ENCODE measurements at places on chromosomes 3 and 15. TPM values are rescaled to one million over a fixed set of nuclear protein-coding genes. Genes with fewer than 3 reads are reported as not detected.
A peak's percentile ranks its signal among the peaks of the same experiment; 100 is the strongest.

GRCh38 chr3:58963928-58964503, 85.8 kb downstream of the CFAP20DC start:
- no peak for DNase-seq

GRCh38 chr3:60998858-60999257, 252.4 kb downstream of the FHIT start:
- no peak for DNase-seq

The NPTN gene
- total RNA-seq: 188 TPM

DNA sequence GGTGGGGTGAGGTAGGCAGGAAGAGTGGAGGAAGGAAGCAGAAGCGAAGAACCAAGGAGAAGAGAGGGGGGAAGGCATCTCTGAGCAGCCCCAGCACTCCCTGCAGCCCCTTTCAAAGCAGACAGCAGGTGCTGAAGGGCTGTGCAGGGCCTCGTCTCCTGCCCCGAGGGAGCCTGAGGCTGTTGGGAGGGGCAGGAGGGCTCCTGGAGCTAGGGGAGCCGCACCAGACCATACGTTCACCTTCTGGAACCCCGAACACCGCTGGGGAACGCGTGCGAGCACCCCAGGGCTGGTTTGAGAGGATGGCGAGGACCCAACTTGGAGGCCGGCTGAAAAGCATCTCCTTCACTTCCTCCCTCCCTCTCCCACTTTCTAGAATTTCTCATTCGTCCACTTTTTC, 259.8 kb downstream of the FAM43A start:
- no peak for DNase-seq

DNA sequence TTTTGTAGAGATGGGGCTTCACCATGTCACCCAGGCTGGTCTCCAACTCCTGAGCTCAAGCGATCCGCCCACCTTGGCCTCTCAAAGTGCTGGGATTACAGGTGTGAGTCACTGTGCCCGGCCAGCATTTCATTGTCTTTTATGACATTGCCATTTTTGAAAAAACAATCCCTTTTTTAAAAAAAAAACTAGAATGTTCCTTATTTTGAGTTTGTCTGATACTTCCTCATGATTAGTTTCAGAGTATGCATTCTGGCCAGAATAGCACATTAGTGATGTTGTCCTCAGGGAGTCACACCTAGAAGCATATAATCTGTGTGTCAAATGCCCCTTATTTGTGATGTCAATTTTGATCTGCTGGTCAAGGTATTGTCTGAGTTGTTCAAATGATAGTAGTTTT, 21.2 kb upstream of the NMD3 start:
- no peak for DNase-seq

GRCh38 chr15:35130245-35130644, 45.1 kb upstream of the NANOGP8 start:
- no peak for DNase-seq

- no peak for DNase-seq
These were observed 85.3 kb downstream of the TRAK1 start for GRCh38 chr3:42176242-42177034.

The LRRC15 gene
- 0.16 TPM for total RNA-seq

The KNG1 gene
- 0.43 TPM for total RNA-seq

GRCh38 chr3:143383421-143383820, 263.9 kb downstream of the CHST2 start:
- DNase-seq: no peak

The KIF7 gene
- 1.9 TPM for total RNA-seq

DNA sequence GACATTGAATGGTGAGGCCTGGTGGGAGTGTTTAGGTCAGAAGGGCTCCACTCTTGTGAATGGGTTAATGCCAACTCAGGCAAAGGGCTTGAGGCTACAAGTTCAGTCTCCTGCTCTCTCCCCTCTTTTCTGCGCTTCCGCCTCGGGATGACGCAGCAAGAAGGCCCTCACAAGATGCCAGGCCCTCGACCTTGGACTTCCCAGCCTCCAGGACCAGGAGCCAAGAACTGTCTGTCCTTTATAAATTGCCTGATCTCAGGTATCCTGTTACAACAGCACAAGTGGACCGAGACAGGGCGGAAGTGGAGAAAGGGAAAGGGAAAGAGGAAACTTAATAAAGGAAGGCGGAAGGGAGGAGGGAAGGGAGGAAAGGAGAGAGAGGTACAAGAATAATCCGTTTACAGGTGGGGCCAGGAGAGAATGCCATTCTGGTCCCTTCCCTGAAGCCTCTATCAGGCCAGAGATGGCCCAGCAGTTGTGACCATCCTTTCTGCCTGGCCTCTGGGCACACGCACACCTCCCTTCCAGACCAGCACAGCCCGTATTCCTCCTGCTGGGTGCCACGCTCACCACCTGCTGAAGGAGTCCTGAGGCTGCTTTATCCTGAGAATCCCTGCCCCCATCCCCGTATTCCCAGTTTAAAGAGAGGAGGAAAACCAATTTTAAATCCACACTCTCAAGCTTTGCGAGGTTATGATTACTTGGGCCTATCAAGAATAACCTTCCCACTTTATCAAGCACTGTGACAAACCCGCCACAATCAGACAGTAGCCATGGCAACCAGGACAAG, 64.2 kb downstream of the OXNAD1 start:
- DNase-seq: no peak

GRCh38 chr3:30611613-30612436, 5.4 kb downstream of the TGFBR2 start:
- no peak for DNase-seq

The ZNF710 gene
- total RNA-seq: 4.9 TPM

DNA sequence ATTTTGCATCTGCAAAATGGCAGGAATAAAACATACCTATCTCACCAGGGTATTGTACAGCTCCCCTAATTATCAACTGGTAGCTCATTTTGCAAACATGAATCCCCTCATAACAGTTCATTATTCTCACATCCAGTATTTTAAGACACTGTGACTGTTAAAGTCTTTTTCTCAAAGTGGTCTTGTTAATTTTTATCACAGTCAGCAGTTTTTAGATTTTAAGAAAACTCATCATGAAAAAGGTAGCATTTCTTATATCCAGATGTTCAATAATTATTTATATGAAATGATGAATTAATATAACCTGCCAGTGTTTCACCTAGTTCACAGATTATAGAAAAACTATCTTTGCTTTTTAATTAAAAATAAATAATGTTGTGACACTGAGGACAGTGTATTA, 354.9 kb upstream of the ARL6 start:
- DNase-seq: no peak

The PRR23C gene
- not detected for total RNA-seq

DNA sequence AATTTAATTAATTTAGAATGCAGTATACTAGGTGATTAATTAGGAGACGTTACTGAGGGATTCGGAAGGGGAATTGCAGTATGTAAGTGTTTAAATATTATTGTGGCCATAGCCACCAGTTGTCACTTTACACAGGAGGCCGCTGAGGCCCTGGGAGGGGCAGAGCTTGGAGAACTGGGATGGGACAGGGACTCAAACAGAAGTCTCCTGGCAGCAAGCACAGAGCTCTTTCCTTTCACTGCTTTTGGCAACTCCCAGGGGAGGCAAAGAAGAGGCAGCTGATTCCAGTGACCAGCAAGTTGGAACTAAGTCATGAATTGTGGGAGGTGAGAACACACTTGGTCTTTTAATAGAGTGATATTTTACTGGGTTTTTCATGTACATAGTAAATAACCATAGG, 248.6 kb downstream of the RPLP1 start:
- DNase-seq: no peak

DNA sequence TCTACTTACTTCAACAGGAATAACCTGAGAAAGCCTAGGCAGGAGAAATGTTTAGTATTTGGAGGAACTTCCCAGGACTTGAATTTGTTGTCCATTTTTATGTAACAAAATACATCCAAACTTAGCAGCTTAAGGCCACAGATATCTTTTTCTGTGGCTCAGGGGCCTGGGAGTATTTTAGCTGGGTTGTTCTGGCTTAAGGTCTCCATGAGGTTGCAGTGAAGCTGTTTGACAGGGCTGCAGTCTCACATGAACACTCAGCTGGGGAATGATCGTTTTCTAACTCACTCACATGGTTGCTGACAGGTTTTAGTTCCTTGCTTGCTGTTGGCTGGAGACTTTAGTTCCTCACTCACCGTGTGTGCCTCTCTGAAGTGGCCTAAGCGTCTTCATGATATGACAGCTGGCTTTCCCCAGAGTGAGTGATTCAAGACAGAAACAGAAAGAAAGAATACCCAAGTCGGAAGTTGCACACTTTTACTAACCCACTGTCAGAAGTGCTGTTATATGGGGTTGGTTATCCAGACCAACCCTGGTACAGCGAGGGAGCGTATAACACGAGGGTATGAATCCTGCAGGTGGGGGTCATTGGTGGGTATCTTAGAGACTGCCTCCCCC, 229.7 kb upstream of the TBL1XR1 start:
- DNase-seq: no peak

The SLC12A8 gene
- total RNA-seq: 0.30 TPM

- DNase-seq: no peak
These were observed 246.3 kb upstream of the UMPS start for GRCh38 chr3:124483915-124484470.

The HRG gene
- total RNA-seq: not detected

DNA sequence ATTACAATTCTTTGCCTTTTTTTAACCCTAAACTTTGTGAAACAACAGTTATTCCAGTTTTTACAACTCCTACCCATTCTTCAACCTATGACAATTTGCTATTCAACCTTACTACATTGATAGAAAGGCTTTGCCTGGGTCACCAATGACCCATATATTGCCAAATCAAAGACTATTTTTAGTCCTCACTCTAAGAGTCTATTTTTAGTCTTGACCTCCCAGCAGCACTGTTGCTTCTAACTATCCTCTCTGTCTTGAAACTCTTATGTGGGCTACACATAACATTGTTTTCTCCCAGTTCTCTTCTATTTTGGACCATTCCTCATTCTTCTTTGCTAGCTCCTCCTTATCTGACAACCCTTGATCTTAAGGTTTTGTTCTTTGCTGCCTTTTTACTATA, 71.4 kb downstream of the C3orf80 start:
- DNase-seq: no peak

- DNase-seq: peak; percentile 65
These were observed 153.6 kb upstream of the BHLHE40 start for GRCh38 chr3:4825436-4826236.

DNA sequence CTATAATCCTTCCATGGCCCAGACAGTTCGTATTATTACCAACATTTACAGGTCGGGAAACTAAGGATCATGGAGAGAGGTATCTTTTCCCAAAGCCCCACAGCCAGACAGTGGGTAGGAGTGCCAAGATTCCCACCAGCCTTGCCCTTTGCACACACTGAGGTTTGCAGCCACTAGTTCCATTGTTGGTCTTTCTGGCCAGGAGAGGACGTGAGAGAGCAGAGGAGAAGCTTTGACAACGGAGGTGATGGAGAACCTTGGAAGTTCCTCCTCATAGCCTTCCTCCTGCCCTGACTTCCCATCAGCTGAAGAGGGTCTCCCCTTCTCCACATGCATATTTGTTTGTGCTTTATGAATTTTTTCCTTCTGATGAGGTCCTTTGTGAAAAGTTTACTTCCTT, 50.5 kb upstream of the PLCL2 start:
- no peak for DNase-seq

DNA sequence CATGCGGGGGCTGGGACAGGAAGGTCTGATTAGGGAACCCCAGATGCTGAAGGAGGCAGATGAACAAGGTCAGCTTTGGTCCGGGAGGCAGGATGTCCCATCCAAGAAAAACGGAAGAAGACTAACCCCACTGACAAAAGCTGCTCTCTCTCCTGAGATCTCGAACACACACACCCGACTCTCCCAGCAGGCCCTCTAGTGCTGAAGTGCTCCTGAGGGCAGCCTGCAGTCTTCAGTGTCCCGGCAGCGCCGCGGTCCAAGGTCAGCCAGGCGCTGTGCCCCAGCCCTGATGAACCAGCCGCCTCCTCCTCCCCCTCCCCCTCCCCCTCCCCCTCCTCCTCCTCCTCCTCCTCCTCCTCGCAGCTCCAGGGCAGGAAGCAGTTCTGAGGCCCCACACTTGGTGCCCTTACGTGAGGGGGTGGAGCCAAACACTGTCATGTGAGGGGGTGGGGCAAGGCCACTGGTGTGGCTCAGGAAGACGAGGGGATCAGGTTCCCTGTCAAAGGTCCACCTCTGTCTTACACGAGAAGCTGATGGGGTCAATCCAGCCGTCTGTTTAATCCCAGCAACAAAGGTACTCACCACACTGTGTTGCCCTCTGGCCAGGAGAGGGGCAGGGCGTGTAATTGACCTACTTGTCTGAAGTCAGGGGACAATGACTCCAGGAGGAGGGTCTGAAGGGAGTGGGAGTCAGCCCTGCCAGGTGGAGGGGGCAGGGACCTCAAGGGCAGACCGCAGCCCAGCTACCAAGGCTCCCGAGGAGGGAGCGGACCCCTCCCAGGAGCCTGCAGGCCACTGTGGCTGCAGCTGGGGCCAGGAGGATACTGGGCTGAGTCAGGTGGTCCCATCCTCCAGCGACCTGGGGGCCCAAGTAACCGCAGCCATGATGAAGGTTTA, 34.3 kb downstream of the PRR23E start:
- DNase-seq: no peak

The ALDH1A3 gene
- total RNA-seq: 2.9 TPM

GRCh38 chr3:147431751-147432150, 22.6 kb downstream of the ZIC1 start:
- DNase-seq: no peak

- peak; percentile 71 for DNase-seq
These were observed 2.7 kb downstream of the TMEM108 start for GRCh38 chr3:133040696-133041523.

DNA sequence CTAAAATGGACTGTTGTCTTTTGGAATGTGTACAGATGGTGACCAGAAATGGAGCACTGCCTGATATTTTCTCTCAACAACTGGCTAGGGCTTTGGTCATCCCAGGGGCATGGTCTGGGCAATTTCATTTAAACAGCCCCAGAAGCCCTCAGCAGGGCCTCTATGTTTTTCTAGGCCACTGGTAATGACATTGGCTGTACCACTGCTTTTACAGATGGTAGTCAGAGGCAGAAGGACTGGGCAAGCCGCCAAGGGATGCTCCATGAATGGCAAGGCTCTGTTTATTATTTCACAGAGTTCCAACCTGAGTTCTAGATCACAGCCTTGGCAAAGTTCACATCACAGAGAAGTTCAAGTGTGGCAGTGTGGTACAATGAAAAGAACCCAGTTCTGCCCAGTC, 37.0 kb upstream of the LMCD1 start:
- no peak for DNase-seq

- DNase-seq: no peak
These were observed 367.7 kb upstream of the PPP2R3A start for GRCh38 chr3:135597855-135598254.

DNA sequence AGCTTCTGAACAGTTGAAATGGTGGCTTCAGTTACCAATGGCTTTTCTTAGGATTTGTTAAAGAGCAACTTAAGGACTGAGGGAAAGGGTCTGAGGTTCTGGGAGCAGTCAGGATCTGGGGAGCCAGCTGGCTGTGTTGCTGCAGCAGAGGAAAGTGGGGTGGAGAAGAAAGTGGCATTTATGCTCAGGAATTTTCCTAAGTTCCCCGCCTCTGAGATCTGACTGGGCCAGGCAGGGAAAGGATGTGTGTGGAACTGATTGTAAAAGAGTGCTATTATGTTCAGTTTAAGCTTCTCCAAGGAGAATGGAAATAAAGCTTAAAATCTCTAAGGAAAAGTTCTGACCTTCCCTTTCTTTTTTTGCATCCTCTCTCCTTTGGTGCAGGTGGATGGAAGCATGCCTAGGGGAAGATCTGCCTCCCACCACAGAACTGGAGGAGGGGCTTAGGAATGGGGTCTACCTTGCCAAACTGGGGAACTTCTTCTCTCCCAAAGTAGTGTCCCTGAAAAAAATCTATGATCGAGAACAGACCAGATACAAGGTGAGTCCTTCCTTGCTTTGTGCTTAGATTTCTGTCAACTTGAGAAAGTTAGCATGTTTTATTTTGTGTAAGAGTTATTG, 37.8 kb downstream of the IQGAP1 start:
- DNase-seq: no peak

The CORO2B gene
- 6.6 TPM for total RNA-seq

The GOLGA6A gene
- not detected for total RNA-seq

The DNASE1L3 gene
- 3.7 TPM for total RNA-seq
